Stimulated activated CD8-positive, alpha-beta memory T cell treated with anti-CD3 and anti-CD28 coated beads, Interleukin-12 subunit alpha, Interleukin-12 subunit beta, amount 100 ng/mL, for 4 hours (primary cell): ENCODE measurements at places on chromosomes 16 and 17.

DNA sequence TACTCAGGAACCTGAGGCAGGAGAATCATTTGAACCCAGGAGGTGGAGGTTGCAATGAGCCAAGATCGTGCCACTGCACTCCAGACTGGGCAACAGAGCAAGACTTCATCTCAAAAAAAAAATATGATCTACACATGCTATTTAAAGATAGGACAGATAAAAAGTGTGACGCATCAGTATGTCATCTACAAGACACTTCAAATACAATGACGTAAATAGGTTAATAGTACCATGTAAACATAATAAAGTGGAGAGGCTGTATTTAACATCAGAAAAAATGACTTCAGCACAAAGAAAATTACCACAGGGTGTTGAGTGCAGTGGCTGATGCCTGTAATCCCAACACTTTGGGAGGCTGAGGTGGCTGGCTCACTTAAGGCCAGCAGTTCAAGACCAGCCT lies 20.2 kb downstream of the ZNF778 start:
- DNase-seq: no peak

GRCh38 chr17:32943206-32943605 lies 15.3 kb downstream of the TMEM98 start:
- no peak for DNase-seq

DNA sequence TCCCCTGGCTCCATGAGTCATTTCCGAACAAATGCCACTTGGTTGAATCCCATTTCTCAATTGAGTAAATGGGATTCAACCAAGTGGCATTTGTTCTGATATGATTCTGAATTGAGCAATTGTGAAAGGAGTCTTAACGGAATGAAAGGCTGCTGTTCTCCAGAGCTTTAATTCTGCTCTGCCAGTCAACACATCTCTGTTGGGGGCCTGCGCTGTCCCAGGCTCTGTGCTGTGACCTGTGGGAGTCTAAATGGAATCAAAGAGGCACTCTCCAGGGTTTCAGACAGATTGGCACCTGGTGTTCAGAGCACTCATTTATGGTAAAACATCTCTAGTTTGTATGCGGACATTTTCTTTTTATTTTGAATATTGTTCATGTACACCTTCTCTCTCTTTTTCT lies 126.2 kb downstream of the WSCD1 start:
- DNase-seq: no peak

DNA sequence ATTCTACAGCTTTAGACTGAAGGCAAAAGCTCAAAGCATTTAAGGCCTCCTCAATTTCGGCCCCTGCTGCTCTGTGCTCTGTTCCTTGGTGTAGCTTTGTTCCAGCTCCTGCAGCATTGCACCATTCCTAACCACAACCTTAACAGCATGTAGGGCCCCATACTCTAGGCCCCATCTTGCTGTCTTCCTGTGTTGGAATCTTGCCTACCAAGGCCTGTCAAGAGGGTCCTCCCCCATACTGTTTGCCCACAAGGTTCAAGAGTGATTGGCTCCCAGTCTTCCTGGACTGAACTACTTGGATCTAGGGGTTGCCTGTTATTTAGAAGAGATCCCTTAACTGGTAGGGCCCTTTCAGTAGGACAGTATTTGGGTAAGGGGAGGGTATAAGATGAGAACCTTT lies 26.8 kb downstream of the TRPV2 start:
- DNase-seq: no peak

DNA sequence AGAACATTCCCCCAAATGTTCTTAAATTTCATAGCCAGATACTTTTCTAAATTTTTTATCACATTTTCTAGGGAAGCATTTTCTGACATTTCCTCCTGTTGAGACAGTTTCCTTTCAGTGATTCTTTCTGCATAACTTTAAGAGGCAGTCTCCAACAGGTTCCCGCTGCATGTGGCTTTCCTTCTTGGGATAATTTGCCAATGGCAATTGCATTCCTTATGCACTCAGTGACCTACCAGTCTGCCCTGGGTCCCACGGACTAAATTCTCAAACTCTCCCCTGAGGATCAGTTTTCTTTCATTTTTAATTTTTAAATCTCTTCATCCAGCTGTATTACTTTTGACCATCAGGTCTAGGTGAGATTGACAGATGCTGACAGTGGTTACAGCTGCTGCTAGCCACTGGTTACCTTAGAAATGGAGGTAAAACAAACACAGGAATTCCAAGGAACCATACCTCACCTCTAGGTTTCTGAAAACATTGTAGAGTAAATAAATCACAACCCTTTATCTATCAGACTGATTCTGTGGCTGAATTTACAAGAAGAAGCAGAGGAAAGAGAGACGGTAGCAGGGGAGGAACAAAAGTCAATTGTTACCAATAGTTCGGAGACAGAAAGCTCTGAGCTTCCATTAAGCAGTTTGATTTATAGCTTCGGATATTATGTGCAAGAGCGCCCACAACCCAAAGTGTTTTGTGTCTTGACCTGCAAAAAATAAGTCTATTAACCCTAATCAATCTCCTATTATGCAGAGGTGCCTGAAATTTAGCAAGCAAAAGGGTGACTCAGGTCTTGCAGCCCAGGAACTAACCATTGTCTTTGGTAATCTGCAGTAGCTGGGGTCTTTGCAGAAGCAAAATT lies 216.0 kb downstream of the PMP22 start:
- DNase-seq: no peak
